ENCODE measurements at places on chromosomes 3 and 15.

DNA sequence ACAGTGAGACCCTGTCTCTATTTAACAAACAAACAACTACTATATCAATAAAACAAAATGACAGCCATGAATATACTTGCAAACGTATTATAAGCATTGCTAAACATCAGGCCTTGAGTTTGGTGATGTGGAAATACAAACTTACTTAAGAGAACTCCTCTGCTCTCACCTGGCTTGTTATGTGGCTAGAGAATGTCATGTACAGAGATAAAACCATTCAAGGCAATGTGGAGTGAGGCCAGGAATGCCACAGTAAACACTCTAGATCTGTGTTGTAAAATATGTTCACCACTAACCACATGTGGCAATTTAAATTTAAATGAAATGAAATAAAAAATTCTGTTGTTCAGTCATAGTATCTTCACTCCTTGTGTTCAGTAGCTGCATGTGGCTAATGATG lies 22.7 kb upstream of the RARB start:
- DNase-seq: no peak

GRCh38 chr15:99931703-99932603 lies 198.7 kb upstream of the LYSMD4 start:
- no peak for DNase-seq

DNA sequence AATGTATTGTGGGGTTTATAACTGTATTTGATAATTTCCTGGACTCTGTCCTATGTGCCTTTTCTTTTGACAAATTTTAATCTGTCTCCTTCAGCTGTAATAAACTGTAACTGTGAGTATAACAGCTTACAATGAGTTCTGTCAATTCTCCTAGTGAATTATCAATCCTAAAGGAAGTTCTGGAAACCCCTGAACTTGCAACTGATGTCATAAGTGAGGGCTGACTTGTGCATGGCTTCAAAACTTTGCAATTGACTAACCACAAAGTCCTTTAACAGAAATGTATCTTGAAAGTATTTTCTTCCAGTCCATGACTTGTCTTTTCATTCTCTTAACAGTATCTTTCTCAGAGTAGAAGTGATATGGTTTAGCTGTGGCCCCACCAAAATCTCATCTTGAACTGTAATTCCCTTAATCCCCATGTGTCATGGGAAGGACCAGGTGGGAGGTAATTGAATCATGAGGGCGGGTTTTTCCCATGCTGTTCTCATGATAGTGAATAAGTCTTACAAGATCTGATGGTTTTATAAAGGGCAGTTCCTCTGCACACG lies 108.3 kb downstream of the TFDP2 start:
- peak; percentile 58 for DNase-seq

- no peak for DNase-seq
Observed at GRCh38 chr3:181565416-181565815, 146.3 kb upstream of the SOX2 start.

DNA sequence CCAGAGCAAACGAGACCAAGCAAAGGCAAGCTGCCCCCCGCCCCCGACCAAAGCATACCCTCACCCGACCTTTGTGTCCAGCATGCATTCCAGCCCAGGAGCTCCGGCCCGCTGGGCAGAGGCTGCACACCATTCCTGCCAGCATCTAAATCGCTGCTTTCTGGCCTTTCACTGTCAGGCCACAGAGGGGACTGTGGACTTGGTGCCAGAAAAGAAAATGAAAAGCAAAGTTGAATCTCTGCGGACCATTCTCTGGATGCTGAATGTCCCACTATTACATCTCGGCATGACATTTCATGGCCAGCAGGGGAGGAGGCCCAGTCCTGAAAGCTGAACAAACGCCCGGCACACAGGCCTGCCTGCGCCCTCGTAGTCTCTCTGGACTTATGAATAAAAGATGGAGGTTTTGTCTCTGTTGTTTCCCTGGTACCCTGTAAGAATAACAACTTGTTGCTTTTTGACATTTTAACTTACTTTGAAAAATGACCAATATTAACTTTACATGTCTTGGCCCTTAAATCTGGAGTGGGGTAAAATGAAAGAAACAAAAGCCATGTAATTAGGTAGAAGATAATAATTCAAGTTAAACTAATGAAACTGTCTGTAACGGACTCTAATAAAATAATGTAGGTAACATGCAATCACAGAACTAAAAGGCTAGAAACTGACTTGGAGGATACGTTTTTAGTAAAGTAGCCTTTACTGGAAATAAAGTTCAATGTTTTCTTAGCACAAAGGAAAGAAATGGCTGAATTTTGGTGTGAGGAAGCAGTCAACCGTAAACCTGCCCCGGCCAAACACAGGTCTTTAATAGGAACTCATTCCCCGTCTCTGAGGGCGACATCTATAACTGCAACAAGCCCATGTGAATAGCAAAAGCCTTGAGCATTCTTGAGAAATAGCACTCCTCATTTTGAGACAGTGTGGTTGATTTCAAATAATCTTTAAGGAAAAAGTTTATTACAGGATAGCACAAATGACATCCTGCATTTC lies 12.7 kb downstream of the IL17RD start:
- DNase-seq: no peak

DNA sequence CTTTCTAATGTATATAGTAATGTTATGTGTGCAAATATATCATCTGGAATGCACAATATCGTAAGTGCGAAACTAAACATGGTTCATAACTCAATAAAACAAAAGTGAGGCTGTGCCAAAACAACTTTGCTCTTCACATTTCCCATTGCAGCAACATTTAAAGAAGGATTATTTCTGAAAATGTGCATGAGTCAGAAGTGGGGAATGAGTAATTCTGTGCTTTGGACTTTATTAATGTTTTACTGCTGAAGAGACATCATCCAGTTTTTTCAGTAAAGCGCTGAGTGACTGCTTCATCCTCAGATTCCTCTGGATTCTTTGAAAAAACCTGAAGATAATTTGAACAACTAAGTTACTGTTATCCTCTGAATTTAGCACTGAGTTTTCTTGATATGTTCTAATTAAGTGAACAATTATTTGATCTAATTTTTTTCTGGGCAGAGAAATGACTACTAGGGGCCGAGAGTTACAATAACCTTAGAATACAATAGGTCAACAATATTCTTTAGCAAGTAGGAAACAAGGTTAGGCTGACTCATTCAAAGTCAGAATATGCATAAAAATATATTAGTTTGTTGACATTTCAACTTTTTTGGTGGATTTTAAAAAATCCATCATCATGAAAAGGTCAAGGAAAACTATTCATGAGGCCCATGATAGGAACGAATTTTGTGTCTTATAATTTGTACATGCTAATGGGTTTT lies 20.0 kb upstream of the PLCL2 start:
- no peak for DNase-seq

DNA sequence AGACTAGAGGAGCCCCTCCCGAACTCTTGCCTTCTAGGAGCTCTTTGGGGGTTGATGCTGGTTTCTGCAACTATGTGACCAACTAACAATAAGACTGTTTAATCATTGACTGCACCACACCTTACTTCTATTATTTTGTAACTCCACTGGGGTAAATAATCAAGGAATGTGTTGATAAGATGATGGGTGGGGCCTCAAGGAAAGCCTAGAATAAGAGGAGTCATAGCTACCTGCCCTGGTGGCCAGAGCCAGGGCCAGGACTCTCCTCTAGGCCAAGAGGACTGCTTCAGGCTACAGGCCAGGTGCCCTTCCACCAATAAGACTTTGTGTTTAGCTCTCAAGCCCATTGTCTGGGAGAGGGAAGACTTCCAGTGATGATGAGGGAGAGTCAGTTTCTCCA lies 41.2 kb upstream of the PIAS1 start:
- DNase-seq: no peak

DNA sequence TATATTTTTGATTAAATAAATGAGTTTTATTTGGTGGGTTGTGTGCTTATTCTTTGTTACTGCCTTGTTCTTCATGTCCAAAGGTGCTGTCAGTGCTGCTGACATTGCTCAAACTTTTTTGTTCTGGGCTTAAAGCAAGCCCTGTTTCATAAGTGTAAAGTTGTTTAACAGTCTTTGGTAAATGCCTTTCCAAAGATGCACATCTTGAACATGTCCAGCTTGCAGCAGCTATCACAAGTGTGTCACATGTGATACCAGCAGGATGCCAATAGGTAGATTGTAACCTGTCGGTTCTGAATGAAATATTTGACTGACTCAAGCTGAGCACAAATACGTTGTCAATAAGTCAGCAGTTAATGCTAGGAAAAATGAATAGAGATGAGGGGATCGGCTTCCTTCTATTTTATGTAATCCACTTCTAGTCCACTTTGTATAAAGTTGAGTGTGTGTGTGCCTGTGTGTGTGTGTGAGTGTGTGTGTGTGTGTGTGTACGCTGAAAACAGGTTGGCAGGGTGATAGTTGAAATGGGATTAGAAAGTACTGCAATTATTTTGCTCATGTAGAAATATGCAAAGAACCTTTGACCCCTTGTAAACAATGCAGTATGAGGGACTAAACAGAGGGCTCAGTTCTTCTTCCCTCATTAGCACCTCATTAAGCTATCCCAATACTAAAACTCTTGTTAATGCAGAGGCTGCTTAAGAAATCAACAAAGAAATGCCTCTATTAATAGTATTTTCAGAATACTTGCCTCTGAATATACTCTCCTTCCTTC lies 986.5 kb downstream of the TUSC7 start:
- no peak for DNase-seq

- no peak for DNase-seq
Observed at GRCh38 chr3:33023176-33024136, 72.0 kb downstream of the CCR4 start.

DNA sequence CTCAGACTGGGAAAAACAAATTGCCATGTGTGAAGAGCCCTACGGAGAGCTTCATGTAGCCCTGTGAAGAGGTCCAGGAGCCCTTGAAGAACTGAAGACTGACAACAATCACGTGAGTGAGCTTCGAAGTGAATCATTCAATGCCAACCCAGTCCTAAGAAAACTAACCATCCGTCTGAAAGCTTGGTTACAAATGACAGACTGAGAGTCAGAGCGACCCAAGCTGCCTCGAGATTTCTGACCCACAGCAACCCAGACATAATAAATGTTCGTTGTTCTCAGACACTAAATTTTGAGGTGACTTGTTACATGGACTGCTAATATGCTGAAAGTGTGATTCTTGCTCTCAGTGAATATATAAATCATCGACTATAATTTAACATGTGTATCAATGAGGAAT lies 987.2 kb upstream of the ROBO1 start:
- DNase-seq: no peak

DNA sequence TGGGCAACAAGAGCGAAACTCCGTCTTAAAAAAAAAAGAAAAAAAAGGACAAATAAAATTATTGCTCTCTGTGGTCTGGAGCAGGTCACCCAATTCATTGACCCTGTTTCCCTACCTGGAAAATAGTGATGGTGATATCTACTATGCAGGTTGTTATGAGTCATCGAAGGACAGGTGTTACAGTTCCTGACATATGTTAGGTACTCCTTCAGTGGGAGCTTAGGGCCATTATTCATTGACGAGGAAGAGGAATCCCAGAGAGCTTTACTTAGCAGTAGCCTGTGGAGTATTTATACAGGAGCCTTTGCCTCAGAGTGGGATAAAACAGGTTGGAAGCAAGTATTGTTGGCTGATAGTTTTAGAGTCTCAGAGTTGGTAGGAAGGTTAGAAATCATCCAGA lies 74.5 kb downstream of the SLC7A14 start:
- DNase-seq: no peak

- DNase-seq: no peak
Observed at GRCh38 chr15:44573386-44573785, 36.4 kb downstream of the EIF3J start.

- no peak for DNase-seq
Observed at GRCh38 chr3:114432310-114432709, 138.5 kb downstream of the TIGIT start.

- DNase-seq: no peak
Observed at GRCh38 chr15:63968122-63968524, 78.2 kb downstream of the DAPK2 start.

- DNase-seq: no peak
Observed at GRCh38 chr3:174862101-174862500, 3.0 kb downstream of the NAALADL2 start.

DNA sequence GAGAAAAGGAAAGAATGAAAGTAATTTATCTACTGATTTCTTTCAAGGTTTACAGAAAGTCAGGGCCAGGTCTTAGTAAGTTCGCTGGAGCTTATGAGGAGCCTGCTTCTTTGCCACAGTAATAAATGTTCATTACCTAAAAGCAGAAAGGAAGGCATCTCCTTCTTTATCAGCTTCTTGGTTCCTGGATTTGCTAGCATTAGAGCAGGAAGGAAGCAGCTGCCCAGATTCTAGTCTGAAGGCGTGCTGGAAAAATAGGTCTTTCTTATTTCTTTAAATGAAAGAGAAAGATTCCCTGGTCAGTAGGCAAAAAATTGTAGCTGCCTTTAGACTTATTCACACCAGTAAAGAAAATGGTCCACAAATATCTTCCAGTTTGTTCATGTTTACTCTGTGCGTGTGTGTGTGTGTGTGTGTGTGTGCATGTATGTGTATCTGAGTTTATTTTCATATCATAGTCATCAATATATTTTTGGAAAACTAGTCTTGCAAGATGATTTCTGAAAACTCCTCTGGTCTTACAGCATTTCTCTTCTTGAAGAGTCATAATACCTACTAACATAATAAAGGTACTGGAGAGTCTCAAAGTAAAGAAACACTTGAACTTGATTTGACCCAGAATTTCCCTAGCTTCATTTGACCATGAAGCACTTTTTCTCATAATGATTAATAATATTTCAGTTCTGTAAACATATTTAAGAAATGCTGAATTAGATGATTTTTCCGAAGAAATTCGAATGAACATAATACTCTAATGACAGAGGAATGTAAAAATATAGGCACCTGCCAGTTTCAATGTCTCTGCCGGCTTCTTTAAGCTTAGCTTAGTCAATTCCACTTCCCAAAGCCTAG lies 255.3 kb upstream of the ZPLD1 start:
- DNase-seq: peak; percentile 30
